ENCODE measurements at places on chromosomes 2 and 18.

- no peak for DNase-seq
Observed at GRCh38 chr2:27007416-27008374, 25.1 kb upstream of the TMEM214 start.

DNA sequence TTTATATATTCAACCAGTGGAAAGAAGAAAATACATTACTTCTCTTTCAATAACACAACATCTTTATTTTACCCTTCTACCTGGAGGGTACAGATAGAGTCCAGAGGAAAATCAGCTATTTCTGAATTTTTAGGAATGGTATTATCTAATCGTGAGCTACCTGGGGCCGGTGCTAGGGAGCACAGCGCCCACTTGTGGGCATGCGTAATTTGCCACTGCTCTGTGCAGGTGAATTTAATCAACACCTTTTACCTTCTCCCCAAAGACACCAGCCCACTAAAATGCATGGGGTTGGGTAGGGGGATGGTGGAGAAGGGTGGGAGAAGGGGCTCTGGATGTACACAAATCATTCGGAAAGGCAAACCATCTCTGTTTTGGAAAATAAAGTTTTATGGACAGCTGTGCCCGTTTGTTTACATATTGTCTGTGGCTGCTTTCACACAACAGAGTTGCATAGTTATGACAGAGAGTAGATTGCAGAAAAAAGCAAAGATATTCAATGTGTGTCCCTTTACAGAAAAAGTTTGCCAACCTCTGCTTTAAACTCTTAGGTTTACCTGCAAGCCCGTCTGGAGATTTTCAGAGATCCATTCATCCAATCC is 51.5 kb upstream of the DCC start:
- no peak for DNase-seq

GRCh38 chr2:202950592-202950991 is 38.5 kb downstream of the CARF start:
- no peak for DNase-seq

GRCh38 chr2:232273903-232274643 is 104.5 kb upstream of the ALPP start:
- no peak for DNase-seq

DNA sequence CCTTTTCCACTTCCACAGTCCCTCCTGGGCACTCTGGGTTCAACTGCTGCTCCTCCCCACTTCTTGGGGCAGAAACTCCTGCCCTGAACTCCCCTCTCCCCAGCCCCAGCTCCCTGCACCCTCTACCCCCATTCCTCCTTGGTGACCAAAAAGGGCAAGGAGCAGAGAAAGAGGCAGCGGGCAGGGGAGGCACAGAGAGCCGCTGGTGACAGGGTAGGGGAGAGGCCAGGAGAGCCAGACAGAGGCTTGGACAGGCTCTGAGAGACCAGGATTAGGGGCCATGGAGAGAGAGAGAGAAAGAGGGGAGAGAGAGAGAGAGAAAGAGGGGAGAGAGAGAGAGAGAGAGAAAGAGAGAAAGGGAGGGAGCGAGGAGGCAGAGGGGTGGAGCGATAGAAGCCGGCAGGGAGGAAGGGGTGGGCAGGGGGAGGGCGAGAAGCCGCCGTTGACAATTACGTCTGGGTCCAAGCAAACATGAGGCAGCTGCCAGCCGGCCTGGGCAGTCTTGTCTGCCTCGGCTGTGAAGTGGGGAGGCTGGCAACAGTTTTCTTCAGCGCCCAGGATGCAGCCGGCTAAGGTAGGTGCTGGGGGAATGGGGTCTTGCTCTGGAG is at the start of gene KCNIP3:
Gene KCNIP3, plus strand, starts transcription at position 468 of the 608 bp plus-strand sequence. Its CDS starts 92 bp downstream, at position 560.
- DNase-seq, result no peak

DNA sequence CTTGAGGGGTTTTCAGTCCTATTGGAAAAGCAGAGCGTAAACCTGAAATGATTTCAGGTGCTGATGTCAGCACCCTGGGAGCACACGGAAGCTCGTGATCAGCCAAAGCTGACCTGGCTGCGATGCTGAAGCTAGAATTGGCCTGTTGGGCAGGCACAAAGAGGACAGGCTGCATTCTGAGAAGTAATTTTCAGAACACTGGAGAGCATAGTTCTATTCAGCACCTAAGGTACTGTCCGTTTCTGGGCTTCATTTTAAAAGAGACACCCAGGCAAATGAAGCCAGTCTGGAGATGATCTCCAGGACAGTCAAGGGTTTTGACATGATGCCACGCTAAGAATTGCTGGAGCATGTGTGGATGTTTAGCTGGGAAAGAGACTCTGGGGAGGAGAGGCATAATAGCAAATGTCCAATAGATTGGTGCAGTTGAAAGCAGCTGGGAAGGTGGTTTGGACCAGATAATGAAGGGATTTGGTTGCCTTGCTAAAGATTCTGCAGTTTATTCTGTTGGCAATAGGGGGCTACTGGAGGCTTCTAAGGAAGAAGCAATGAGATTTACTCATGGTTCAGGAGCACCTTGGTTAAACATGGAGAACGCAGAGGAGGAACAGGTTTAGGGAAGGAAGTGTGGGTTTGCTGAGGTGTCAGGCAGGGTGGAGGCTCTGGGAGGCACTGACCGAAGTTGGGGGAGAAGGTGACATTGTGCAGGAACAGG is 86.6 kb downstream of the ACOXL start:
- DNase-seq, result no peak

DNA sequence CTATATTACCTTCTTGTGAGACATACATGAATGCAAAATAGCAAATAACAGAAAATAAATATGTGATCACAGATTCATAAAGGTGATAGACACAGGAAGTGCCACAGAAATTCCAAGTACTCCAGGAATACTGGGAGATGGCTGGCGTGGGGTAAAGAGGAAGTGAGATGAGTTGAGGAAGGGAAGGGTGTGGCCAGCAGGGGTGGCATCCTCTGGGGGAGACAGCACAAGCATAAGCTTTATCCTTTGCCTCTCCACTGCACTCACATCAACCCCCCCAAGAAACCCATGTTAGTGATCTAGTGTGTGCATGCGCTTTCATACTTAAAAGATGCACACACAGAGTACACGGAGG is 94.8 kb upstream of the B3GNT7 start:
- no peak for DNase-seq

- DNase-seq, result no peak
Observed at GRCh38 chr2:232999354-232999753, 13.7 kb downstream of the NGEF start.

DNA sequence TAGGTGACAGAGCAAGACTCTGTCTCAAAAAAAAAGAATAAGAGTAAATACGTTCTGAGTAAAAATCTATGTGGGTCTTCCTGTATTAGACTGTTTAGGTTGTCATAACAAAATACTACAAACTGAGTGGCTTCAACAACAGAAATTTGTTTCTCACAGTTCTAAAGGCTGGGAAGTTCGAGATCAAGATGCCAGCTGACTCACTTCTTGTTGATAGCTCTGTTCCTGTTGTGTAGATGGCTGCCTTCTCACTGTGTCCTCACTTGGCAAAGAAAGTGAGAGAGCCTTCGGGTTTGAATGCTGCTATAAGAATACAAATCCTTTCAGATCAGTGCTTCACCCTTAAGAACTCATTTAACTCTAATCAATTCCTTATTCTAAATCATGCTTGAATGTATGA is 430.0 kb upstream of the VWC2L start:
- no peak for DNase-seq

- DNase-seq, result no peak
Observed at GRCh38 chr2:109582928-109583895, 30.6 kb downstream of the SEPTIN10 start.

- no peak for DNase-seq
Observed at GRCh38 chr18:35432565-35433001, 55.4 kb upstream of the ZNF396 start.

DNA sequence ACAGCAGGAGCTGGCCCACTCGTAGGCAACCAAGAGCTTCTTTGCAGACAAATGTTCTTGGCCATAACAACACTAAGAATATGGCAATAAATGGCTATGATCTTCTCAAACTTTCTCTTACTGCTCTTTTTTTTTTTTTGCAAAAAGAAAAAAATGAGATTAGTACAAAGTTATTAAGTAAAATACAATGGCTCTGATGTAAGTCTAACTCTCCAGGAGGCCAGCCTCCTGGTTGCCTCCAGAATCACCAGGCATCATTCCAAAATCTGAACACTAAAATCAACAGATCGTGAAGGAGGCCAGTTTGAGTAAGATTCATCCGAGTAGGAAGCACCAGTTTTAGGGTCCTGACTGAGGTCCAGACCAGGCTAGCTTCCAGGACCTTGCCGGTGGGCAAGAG is 20.8 kb upstream of the FIGN start:
- DNase-seq, result no peak

DNA sequence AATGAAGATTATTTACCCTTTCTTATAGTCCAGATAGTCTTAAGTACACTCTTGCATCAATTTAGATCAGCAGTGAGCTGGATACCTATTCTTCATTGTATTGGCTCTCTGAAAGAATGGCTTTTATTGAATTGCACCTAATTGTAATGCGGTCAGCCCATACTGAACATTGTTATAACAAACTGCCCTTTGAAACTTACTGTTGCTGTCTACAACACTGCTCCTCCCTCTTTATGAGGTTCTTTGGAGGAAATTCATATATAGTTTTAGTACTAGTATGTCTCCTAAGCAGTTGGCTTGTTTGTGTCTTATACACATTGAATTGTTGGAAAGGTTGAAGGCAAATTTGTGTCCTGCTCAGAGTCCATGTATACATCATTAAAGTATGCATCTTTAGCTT is 66.5 kb upstream of the UGP2 start:
- DNase-seq, result no peak

GRCh38 chr18:2706903-2707302 is 51.4 kb downstream of the SMCHD1 start:
- DNase-seq, result no peak

GRCh38 chr18:14026199-14026598 is 106.0 kb downstream of the ZNF519 start:
- DNase-seq, result no peak

DNA sequence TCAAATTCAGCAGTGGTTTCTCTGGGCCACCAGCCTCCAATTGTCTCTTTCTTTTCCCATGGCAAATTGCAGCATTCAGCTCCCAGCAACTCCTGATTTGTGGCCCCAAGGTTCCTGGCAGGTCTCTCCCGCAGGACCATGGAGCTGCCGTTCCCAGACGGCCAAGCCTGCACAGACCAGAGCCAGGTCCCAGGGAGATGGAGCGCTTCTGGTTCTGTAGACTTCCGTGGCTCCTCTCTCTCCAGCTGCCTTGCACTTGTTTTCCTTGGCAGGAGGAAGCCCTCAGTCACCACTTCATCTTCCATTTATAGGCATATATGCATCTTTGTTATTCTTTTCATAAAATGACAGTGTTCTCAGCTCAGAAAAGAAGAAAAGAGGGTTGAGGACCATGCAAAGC is 21.7 kb downstream of the TNP1 start:
- DNase-seq, result no peak

DNA sequence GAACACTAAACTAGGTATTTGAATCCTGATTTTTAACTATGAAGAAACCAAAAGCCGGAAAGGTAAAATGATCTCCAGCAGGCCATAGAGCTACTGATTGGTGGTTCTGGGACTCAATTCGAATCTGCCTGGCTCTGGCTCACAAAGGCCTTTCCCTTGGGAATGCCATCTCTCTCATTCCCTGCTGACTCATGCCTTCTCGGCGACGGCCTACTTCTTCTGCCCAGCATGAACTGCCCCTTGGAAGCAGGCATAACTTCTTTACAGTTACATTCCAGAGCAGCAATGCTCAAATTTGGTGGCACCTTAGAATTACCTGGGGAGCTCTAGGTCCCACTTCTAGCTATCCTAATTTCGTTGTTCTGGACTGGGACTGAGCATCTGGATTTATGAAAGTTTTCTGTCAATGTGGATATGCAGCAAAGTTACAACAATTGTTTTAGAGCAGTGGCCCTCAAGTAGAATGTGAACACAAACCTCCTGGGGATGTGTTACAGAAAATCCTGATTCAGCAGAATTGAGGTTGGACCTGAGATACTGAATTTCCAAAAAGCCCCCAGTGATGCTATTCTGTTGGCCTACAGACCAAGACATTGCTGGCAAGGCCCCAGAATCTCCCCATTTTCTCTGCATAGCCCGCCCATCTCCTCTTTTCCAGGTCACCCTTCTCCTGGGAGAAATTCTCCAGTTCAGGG is 261.1 kb downstream of the CNTNAP5 start:
- DNase-seq, result no peak

DNA sequence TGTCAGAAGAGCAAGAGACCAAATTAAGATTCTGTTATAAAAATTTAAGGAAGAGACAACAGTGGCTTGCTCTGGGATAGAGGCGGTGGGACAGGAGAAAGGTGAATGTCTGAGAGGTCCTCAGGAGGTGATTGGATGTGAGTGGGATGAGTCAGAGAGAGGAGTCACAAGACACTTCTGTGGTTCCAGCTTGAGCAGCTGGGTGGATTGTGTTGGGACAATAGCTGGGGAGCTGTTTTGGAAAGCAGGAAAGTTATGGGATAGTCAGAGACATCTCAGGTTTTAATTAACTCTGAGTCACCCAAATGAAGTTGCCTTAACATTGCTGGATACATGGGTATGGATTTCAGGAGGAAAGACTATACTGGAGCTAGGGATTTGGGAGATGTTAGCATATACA is 218.0 kb upstream of the TRIB2 start:
- DNase-seq, result no peak

GRCh38 chr2:13005761-13006335 is 289.1 kb downstream of the TRIB2 start:
- DNase-seq, result no peak

- DNase-seq, result no peak
Observed at GRCh38 chr2:236162882-236163470, 5.2 kb downstream of the GBX2 start.

DNA sequence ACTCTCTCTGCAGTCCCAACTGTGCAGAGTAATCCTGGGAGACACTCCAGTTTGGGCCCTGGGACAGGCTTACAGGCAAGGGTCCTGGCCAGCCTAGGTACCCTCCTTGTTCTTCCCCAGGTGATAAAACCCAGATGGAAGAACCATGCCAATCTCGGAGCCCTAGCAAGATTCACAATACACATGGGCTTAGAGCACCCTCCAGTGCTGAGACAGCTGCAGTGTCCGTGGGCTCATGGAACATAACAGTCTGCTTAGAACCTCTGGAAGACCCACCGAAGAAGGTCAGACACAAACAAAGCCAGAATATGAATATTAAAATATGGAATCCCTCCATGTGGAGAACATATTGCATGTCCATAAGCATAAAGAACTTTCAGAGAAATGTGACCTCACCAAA is 568.1 kb downstream of the KCNJ3 start:
- DNase-seq, result no peak

- DNase-seq, result no peak
Observed at GRCh38 chr2:187546762-187547333, 7.4 kb downstream of the TFPI start.

GRCh38 chr2:141906678-141907077 is 224.1 kb downstream of the LRP1B start:
- DNase-seq, result no peak

GRCh38 chr18:49692906-49693716 is 120.2 kb downstream of the ACAA2 start:
- DNase-seq, result no peak
